ENCODE measurements at places on chromosomes 11 and 22.

DNA sequence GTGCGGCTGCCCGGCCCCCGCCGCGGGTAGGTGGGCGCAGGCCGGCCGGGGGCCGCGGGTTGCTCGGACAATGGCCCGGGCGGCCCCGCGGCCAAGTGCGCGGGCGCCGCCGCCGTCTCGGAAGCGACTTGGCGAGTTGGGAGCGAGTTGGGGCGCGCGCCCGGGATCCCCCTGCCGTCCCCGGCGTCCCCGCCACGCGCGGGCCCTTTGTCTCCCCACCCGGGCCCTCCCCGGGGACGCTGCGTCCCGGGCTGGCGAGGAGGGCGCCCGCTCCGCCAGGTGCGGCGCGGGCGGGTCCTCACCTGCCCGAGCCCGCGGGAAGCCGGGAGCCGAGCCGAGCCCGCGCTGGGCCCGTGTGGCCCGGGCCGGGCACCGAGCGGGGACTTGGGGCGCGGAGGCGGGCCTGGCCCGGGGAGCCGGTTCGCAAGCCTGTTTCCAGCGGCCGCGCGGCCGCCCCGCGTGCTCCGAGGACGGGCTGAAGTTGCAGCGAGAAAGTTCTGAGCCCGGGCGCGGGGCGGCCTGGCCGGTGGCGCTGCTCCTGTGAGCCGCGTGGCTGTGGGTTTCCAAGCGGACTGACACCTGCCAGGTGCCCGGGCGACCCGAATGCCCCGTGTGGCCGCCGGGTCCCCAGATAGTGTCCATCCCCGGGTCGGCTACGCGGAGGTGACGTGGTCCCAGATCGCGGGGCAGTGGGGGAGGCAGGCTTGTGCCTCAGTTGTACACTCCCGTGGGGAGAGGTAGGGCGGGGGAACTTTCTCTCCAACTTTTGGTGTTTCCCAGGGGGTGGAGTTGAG is 586 bp downstream of the LRP5 start:
- no peak for DNase-seq

DNA sequence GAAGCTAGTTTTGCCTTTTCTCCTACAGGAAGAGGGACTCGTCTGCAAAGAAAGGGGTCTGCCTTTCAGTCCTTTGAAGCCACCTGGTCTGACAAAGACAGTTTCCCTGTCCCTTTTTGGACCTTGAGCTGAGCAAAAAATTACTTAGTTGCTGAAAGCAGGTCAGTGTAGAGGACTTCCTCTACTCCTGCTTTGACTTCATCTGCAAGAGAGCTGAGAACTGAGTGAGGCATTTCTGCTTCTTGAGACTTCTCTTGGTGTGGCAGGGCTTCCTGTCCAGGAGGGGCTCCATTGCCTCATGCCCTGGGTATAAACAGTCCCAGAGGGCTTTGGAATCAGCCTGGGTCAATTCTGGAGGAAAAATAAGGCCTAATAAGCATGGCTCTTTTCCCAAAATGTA is 73.1 kb downstream of the ZNRF3 start:
- no peak for DNase-seq

GRCh38 chr11:8671651-8672062 is 10.8 kb downstream of the TRIM66 start:
- DNase-seq, result no peak

- DNase-seq, result no peak
These were observed 36.4 kb downstream of the MAML2 start for GRCh38 chr11:96306600-96306932.

Measured in stimulated activated CD4-positive, alpha-beta T cell treated with anti-CD3 and anti-CD28 coated beads, Interleukin-1b, Interleukin-23, amount 100 ng/mL, for 1 hour (primary cell).